ENCODE measurements at places on chromosomes 13 and 19.

GRCh38 chr19:39085392-39085791, 1.2 kb downstream of the ACP7 start:
- DNase-seq = no peak

DNA sequence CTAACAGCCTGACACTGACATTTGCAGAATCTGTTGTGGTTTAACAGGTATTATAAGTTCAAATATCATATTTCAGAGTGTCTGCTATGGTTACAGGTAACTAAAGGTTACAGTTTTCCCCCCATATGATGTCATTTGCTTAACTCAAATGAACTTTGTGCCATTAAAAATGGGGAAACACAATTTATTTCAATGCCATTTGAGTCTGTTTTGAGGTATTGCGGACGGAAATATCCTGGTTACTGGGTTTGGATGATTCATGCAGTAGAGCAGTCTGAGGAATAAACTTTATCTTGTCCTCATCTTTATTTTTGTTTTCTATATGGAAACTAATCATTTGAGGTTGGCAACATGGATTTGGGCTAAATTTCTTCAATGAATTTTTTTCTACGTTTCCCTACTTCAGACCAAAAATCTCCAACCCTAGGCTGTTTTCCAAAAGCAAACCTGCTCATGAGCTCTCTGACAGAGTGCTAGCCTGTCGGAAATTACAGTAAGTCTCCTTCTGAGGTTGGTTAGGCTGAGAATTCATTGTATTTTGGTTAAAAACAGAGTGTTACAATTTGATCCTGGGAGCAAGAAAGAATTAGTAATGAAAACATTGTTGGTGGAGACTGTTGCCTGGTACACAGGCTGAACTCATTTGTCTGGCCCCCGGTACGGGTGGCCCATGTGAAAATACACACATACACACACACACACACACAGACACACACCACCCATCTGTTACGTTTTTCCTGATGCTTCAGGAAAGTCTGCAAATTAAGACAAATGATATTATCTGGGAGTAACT, 66.1 kb downstream of the AKAP11 start:
- DNase-seq = no peak

- peak; percentile 11 for DNase-seq
Measured at GRCh38 chr19:55581145-55581822, 636 bp upstream of the ZNF579 start.

DNA sequence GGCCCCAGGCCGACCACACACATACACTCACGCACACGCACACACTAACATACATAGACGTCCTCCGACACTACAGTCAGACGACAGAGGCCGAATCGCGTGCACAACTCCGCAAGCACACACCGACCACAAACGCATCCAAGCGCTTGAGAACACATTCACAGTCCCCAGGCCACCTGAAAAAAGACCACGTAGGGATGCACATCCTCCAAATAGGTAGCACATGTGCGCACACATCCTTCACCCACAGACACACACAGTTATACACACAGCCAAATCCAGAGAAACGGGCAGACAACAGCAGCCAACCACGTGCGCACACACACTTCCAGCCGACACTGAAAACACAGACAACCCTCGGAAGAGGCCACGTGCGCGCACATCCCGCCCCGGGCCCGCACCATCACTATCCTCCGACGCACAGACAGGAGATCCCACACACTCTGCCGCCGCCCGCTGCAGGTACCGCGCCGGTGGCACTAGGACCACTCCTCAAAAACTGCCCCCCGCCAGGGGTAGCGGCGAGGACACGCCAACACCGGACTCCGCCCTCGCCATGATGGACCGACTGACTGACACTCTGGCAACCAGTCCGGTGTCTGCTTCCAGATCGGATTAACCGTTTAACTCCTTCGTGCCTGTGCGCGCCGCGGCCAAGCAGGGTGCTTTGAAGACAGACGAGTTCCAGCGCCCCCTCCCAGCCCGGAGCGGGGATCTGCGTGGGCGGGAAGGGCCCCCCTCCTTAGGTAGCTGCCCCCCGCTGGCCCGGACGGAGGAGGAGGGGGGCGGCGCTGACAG, 493 bp upstream of the PDE4A start:
- peak; percentile 41 for DNase-seq

DNA sequence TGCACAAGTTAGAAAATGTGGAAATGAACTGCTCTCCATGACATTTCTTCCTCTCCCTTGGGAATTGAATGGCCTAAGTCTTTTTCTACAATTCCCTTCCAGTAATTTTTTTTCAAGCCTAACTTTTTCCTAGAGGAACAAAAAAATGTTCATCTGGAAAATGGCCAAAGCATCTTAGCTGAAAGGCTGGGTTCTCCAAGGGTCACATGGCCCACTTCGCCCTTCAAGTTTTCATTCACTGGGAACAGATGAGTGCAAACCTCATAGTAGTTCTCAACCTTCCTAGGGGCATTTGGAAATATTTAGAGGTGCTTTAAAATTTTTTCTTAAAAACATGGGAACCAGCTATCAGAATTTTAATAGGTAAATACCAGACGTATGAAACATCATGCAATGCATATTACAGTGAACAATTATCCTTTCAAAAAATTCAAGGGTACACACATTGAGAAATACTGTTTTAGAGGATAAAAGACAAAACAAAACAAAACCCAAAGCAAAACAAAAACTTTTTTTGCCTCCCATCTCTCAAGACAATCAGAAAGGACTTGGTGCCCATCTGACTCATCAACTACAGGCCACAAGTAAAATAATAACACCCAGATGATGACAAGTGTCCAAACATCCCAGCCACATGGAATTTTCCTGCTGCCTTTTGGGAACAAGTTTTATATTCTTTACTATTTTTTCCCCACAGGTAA, 208.8 kb downstream of the SLITRK6 start:
- no peak for DNase-seq

- DNase-seq = no peak
Measured at GRCh38 chr19:48618278-48618915, 581 bp downstream of the RPL18 start.

- no peak for DNase-seq
Measured at GRCh38 chr19:35112995-35113688, 2.5 kb upstream of the FXYD3 start.

DNA sequence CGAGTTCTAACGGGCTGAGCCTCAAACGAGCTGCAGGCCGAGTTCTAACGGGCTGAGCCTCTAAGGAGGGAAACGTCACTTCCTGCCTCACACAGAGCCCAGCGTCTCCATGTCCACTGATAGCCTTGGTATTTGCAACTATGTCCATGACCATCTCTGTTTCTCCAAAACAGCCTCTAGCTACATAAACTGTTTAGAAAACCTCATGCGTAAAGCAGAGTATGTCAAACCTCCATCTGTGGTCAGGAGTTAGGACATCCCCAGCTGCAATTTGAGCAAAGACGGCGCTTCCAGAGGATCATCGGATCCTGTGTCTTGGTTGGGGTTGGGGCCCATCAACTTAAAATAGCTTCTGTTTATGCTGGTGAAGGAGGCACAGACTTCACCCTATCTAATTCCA, 20.8 kb downstream of the RASA3 start:
- no peak for DNase-seq

DNA sequence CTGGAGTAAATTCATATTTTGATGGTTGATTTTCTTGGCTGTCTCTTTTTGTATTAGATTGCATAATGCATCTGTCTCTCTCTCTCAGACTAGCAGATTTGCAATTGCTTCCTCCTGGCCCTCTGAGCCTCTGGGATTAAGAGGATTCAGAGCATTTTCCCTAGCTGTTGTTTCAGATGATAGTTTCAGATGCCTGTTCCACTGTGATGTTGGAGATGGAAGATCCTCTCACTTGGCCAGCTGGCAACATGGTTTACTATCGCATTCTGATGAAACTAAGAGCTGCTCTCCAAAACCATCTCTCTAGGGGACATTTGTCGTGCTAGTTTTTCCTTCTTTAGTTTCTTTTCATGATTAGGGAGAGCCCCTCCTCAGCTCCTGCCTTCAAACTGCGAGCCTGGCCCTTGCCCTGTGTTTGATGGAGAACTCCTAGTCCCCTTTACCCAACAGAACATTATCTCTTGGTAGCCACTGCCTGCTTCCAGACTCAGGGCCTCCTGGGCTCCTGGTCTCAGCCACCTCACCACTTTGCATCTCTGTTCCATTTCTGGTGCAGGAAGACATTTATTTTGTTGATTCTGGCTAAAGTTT, 244.6 kb downstream of the B3GLCT start:
- no peak for DNase-seq

GRCh38 chr13:24270639-24271141, 38.7 kb upstream of the C1QTNF9 start:
- DNase-seq = peak; percentile 52

- DNase-seq = no peak
Measured at GRCh38 chr13:73259061-73260017, 200.5 kb downstream of the KLF5 start.

- no peak for DNase-seq
Measured at GRCh38 chr13:53143757-53144339, 115.2 kb downstream of the OLFM4 start.

DNA sequence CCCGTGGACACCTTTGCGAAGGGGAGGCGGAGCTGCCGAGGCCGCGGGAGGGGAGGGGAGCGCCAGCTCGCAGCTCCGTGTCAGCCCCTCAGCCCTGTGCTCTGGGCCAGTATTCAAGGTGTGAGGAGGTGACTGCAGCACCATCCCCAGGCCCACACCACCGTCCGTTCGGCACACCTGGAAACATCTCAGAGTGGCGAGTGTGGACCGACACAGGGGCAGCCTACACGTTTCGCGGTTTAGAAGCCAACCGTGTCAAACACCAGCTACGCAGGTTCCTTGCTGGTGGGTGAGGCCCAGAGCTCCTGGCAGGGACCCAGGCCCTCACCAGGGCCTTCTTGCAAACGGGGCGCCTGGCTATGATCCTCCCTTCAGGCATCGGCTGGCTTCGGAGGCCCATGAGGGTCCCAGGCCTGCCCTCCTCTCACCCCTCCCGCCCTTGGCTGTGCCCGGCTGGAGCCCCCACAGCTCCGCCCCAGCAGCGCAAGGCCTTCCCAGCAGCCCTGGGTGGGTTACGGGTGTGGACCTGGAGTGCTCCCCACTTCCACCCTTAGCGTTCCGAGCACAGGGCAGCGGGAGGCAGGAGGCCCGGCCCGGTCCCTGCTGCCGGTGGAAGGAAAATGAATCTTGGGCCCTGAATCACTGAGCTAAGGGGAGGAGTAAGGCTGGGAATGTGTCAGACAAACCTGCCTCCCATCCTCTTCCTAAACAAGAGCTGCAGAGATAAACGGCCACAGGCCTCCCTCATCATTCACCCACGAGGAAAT, 1.2 kb downstream of the C13orf46 start:
- no peak for DNase-seq

DNA sequence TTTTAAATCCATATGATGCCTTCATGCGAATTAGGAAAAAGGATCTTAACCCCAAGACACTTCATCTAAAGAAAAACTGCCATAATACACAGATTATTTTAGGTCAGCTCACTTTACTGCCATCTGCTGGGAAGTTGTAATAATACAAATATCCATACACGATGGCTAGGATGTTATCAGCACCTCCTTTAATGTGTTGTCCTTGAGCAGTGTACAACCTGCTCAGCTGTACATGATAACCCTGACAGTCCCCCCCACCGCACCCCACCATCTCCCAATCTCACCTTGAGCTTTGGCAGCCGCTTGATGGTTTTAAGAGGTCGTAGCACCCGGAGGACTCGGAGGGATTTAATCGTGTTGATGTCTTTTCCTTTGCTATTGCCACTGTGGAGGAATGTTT, 112.2 kb downstream of the IER2 start:
- no peak for DNase-seq

GRCh38 chr13:37039896-37040295, 19.6 kb downstream of the SUPT20H start:
- DNase-seq = no peak

- DNase-seq = no peak
Measured at GRCh38 chr19:50890422-50891252, 17.4 kb downstream of the KLK2 start.

- DNase-seq = no peak
Measured at GRCh38 chr13:100211016-100211710, 122.3 kb downstream of the PCCA start.

- no peak for DNase-seq
Measured at GRCh38 chr13:65499256-65499655, 1730.9 kb downstream of the PCDH9 start.

DNA sequence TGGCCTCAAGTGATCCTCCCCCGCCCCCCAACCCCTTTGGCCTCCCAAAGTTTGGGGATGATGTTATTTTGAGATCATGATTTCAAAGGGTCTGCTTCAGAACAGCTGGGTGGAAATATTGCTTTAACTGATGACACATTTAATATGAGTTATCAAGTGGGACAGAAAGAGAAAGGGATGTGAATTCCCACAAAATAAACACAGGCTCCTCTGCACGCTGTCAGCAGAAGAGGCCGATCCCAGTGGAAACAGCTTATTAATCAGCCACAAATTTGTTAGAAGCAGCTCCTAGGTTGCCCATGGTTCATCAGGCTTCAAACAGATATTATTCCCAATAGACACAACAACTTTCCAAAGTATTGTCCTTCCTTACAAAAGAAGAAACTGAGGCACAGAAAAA, 4.7 kb downstream of the DCLK1 start:
- no peak for DNase-seq

GRCh38 chr13:71606818-71607217, 260.2 kb downstream of the DACH1 start:
- DNase-seq = no peak

DNA sequence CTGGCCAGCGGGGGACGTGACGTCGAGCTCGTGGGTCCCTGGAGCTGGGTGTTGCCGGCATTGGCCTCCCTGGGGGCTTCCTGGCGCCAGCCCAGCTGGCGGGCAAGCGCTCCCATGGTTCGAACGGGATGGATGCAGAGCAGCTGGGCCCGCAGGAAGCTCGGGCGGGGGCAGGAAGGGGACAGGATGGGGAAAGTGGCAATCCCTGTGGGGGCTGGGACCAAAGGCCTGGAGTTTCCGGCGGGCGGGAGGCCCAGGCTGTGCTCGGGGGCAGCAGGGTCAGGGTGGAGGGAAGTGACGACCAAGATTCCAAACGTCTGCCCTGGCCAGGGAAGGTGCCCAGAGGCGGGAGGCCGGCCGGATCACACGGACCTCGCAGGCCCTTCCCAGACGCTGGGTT, 19.3 kb downstream of the PALM start:
- no peak for DNase-seq

DNA sequence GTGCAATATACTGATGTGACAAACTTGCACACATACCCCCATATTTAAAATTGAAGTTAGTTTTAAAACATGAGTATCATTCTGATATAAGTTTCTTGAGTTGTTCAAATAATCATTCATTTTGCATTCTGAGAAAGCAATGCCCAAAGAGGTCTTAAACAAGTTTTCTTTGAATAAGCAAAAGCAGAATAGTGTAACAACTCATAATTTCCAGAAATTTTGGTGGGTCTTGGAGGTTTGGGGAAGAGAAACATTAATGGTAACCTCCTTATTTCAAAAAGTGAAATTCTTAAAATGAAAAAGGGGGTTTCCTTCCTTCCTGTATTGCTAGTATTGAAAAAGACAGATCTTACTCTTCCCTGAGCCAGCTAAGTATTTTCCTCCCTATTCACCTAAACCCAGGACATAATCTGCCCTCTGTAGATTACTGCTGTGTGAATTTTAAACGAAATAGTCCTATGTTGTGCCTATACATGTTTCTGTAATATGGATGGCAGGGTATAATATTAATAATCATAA, 30.4 kb downstream of the SLC25A15 start:
- no peak for DNase-seq
